Stimulated activated CD4-positive, alpha-beta T cell treated with anti-CD3 and anti-CD28 coated beads, Interleukin-2, amount 100 ng/mL, for 48 hours (primary cell): ENCODE measurements at places on chromosomes 2 and 18.

DNA sequence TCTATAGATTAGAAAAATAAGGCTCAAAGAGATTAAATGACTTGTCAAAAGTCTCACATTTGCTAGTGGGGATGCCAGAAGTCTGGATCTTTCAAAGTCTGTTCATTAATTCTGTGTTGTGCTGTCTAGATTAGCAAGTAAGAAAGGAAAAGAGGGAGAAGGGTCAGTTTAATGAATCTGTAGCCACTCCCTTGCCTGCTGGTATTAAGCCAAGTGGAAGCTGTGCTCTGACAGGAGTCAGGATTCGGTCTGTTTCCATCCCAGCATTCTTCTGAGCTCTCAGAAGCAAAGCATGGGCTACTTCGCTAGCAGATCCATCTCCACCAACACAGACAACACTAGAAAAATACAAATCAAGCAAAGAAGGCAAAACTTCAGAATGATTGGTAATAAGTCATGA, 98.5 kb downstream of the CERKL start:
- no peak for DNase-seq

GRCh38 chr2:158464426-158465281, 7.9 kb downstream of the PKP4 start:
- DNase-seq, result no peak

GRCh38 chr2:181517685-181518301, 60.6 kb downstream of the ITGA4 start:
- no peak for DNase-seq

DNA sequence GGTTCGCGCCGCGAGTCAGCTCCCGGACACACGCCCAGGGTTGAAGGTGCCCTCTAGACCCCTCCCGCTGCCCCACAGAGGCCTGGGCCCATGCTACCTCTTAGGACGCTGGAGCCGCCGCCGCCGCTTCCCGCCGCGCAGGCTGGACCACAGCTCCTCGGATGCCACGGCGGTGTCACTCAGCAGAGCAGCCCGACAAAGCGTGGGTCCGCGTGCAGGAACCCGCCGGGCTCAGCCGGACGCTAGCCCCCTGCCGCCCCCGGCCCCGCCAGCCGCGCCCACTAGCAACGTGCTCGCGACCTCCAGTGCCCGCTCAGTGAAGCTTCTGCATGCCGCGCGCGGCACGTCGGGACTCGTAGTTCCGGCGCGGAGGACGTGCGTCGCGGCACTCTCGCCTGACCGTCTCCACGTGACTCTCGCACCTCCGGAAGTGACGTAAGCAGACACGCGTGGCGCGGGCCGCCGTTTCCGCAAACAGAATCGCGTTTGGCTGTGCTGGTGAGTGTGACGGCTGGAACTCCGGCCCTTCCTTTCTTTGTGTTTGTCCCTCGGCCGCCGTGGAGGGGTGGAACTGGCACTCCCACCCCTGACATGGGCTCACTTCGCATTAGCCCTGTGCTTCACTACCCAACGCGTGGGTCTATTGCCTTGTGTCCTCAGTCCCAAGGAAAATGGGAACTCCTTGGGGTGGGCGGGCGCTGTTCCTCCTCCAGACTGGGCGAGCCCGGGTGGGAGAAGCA, at the start of the genes FAM210A and RNMT:
Gene FAM210A (minus strand): TSS at position 327 of the 740 bp plus-strand sequence. CDS start 44,481 bp downstream, outside the sequence.
Gene RNMT (plus strand): TSS at position 442 of the 740 bp plus-strand sequence. CDS start 4,845 bp downstream, outside the sequence.
- DNase-seq, result peak; percentile 89

- no peak for DNase-seq
Observed at GRCh38 chr2:234496055-234496834, 636 bp downstream of the ARL4C start.

DNA sequence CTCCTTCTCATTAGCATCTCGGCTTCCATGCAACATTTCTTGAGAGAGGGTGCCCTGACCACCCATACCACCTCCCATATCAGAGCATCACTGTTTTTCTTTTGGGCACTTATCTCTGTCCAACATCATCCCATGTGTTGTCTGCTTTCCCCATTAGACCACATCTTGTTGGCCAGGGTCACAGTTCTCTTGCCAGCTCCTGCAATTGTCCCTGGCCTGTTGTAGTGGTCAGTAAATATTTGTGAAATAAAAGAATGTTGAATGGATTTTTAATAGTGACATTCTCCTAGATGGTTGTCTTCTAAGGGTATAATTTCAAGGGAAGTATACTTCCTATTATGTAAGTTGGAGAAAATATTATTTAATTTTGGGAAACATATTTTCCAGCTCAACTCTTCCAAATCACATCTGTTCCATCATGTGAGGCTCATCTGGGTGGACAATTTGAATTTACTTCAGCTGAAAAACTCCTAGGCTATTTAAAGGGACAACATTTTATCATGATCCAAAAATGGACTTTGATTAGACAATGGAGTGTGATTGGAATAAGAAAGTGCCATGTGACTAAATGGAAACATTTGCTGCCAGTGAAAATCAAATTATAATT, 83.0 kb downstream of the MOGAT1 start:
- DNase-seq, result no peak

DNA sequence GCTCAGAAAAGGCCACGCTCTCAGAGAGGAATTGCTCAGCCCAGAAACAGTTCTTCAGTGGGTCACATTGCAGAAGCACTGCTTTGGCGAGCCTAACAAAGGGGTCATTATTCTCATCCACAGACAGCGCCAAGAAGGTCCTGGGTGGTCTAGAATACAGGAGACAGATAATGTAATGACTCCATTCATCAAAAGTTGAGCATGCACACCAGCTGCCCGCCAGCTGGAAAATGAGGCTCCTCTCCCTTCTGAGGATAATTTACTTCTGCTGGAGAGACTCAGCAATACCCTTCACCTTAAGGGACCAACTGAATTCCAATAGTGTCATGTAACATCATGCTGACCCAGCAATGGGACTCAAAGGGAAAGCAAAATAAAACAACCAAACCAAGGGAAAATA, 79.9 kb downstream of the TRIB2 start:
- no peak for DNase-seq

GRCh38 chr2:47388888-47389287, 14.1 kb upstream of the MSH2 start:
- DNase-seq, result no peak

DNA sequence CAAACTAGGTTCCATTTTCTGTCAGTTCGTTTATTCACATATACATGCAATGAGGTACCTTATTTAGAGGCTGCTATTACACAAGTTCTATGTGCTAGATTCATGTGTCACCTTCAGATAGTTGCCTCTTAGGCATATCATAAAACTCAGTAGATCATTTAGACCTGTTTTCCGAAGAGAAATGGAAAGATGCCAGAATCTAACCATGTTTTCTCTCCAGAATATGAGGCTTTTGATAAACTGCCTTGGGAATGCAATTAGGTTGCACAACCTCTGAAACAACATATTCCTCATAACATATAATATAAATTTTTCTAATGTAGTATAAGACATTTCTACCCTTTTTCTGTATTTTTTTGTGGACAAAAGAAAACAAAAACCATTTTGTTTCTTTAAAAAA, 108.1 kb downstream of the PRPF40A start:
- DNase-seq, result no peak
